ENCODE measurements at places on chromosomes 4 and X.

GRCh38 chr4:173937631-173938270 lies 345.7 kb downstream of the FBXO8 start:
- DNase-seq = no peak

DNA sequence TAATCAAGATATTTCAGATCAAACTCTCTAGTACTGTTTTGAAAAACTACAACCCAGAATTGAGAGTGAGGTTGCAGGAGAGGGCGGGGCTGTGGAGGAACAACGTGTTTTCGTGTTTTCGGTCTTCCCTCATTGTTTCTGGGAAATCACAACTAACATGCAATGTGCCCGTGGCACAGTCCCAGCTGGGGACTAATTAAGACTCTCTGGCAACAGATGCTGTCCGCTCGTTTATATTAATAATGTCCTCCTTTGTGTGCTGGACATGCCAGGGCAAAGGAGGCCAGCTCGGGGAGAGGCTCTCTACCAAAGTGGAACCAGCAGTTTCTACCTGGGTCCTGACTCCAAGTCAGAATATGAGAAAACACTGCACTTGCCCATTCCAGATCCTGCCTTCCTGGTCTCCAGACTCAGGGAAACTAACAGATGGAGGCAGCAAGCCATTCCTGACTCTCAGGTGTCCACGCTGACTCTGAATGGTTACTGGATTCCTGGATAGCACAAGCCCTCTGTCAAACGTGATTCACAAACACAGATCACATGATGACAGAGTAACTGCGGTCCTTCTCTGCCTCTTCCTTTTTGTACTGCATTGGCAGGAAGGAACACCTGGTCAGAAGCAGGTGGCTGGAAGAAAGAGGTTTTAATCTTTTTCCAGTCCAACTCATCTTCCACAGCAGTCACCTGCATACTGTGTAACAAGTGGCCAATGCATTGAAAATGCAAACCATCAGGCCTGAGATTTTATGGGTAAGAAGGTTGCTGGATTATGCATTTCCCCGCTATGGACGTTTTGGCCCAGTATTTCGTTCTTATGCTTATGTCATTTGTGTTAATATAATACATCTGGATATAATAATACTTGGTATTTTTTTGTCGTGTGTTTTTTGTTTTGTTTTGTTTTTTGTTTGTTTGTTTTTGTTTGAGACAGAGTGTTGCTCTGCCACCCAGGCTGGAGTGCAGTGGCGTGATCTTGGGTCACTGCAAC lies 65.0 kb downstream of the COQ2 start:
- DNase-seq = no peak

- DNase-seq = no peak
Measured at GRCh38 chr4:114364857-114365256, 233.8 kb upstream of the UGT8 start.

GRCh38 chrX:65752294-65752693 lies 84.8 kb downstream of the MSN start:
- DNase-seq = no peak

GRCh38 chr4:159271856-159272255 lies 169.0 kb downstream of the RAPGEF2 start:
- DNase-seq = peak; percentile 36

DNA sequence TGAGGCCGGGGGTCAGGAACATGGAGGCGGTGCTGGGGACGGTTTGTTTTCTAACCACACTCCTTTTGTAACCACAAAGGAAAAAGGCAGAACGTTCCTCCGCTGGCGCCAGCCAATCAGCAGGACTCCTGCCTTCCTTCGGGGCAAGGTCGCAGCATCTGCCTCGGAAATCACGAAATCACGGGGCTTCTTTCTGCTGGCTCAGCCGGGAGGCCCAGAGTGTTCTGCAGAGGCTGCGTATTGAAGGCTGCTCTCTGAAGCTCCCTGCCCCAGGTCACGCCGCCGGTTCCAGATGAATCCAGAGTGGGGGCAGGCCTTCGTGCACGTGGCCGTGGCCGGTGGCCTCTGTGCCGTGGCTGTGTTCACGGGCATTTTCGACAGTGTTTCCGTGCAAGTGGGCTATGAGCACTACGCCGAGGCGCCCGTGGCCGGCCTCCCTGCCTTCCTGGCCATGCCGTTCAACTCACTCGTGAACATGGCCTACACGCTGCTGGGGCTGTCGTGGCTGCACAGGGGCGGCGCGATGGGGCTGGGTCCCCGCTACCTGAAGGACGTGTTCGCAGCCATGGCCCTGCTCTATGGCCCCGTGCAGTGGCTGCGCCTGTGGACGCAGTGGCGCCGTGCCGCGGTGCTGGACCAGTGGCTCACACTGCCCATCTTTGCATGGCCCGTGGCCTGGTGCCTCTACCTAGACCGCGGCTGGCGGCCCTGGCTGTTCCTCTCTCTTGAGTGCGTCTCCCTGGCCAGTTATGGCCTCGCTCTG lies 9.4 kb downstream of the TMEM187 start:
- peak; percentile 41 for DNase-seq

- no peak for DNase-seq
Measured at GRCh38 chrX:371907-372306, 14.8 kb downstream of the PPP2R3B start.

DNA sequence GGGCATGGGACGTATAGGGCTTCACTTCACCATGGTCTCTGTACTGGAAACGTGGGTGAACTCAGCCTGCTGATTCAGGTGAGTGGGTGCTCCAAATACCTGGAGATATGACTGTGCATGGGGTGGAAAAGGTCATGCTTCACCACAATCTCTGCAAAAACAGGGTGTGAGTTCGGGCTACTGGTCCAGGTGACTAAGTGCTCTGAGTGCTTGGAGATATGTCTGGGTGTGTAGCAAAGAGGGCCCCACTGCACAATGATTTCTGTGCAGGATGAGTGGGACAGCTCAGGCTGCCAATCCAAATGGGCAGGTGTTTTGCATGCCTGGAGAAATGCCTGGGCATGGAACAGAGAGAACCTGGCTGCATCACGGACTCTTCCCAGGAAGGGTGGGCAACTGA lies 11.2 kb upstream of the CPXCR1 start:
- no peak for DNase-seq

- no peak for DNase-seq
Measured at GRCh38 chrX:105241056-105241455, 20.6 kb upstream of the TEX13A start.

GRCh38 chrX:72132456-72132855 lies 741 bp upstream of the RTL5 start:
- no peak for DNase-seq

DNA sequence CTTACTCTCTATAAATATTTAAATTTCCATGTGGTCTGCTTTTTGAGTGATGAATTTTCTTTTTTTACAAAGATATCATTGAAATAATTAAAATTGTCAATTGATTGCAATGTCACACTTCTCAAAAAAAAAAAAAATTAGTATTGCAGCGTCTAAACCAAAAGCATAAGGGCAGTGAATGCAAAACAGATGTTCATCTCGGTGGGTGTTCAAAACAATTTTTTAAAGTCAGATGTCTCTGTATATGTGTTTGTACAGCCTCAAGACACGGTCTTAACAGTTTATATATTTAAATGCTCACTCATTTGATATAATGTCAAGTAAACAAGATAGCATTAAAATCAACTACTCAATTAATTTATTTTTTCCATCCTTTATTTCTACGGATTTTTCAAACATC lies 52.3 kb downstream of the PALLD start:
- DNase-seq = no peak

- DNase-seq = no peak
Measured at GRCh38 chrX:24767557-24767956, 73.8 kb downstream of the POLA1 start.

- DNase-seq = no peak
Measured at GRCh38 chr4:161629694-161630441, 533.9 kb downstream of the FSTL5 start.

GRCh38 chr4:120922381-120923206 lies at the start of gene PRDM5:
Gene PRDM5 (minus strand): TSS chr4:120922726. CDS start chr4:120922608, 118 bp downstream.
- DNase-seq = peak; percentile 24

- DNase-seq = no peak
Measured at GRCh38 chrX:150846130-150846529, 52.3 kb downstream of the CD99L2 start.

Measured in Ammon's horn (tissue), 1 donor.